ENCODE measurements at places on chromosomes 16 and 17. TPM values are rescaled to one million over a fixed set of nuclear protein-coding genes. Genes with fewer than 3 reads are reported as not detected.

Gene CD300H
- total RNA-seq, result not detected

Gene ZP2
- total RNA-seq, result not detected

Gene CLDN7
- not detected for total RNA-seq

Gene PIGL
- 31.1 TPM for total RNA-seq

Gene TP53TG3B
- total RNA-seq, result not detected

Gene CACNG5
- not detected for total RNA-seq

Gene CDK12
- 69.8 TPM for total RNA-seq

Gene CRYBA1
- total RNA-seq, result 2.4 TPM

Gene AURKB
- 186 TPM for total RNA-seq

Gene PPP1R1B
- total RNA-seq, result not detected

Gene CRYM
- total RNA-seq, result 1.2 TPM

Gene ADAM11
- 6.0 TPM for total RNA-seq

Gene SLC13A2
- not detected for total RNA-seq

Gene SLC12A3
- total RNA-seq, result not detected

Gene CETP
- total RNA-seq, result not detected

Gene NUPR1
- not detected for total RNA-seq

Gene DHRS7C
- not detected for total RNA-seq

Gene NFAT5
- total RNA-seq, result 28.8 TPM

Gene LLGL2
- 3.4 TPM for total RNA-seq

- no peak overlapping the region for H3K4me3 ChIP-seq
- no peaks in the 10 kb centered on the region for H3K27me3 ChIP-seq
- no peak overlapping the region for H3K27ac ChIP-seq
- H3K36me3 ChIP-seq, result no peaks in the 10 kb centered on the region
- no peak for DNase-seq
Observed at GRCh38 chr16:84875846-84876245, 56.1 kb downstream of the CRISPLD2 start.

GRCh38 chr17:11204991-11205390 lies 36.0 kb upstream of the SHISA6 start:
- no peaks in the 10 kb centered on the region for H3K4me1 ChIP-seq

- H3K27ac ChIP-seq, result peak within 1 kb of the TSS; percentile 92
- peak within 1 kb of the TSS; percentile 93 for H3K4me3 ChIP-seq
- peaks cover 23% of the 10 kb centered on the region for H3K4me1 ChIP-seq
- no peaks in the 10 kb centered on the region for H3K36me3 ChIP-seq
- DNase-seq, result peak; percentile 53
- peaks cover 50% of the 10 kb centered on the region for H3K27me3 ChIP-seq
Observed at GRCh38 chr17:42050393-42051012, at the start of gene C17orf113. Gene C17orf113, minus strand, starts transcription at chr17:42050601. Its CDS starts 7,225 bp downstream, at chr17:42043376.

GRCh38 chr16:50627419-50627818 lies 53.7 kb downstream of the SNX20 start:
- no peaks in the 10 kb centered on the region for H3K27me3 ChIP-seq
- no peaks in the 10 kb centered on the region for H3K4me1 ChIP-seq
- H3K4me3 ChIP-seq, result no peak overlapping the region

- H3K27ac ChIP-seq, result peak overlapping the region; percentile 83
- peaks cover 38% of the 10 kb centered on the region for H3K4me1 ChIP-seq
- H3K36me3 ChIP-seq, result peaks cover 2% of the 10 kb centered on the region
- DNase-seq, result no peak
- no peaks in the 10 kb centered on the region for H3K27me3 ChIP-seq
- peak overlapping the region; percentile 95 for H3K4me3 ChIP-seq
Observed at GRCh38 chr16:3716831-3717234, 491 bp downstream of the TRAP1 start.

- H3K27me3 ChIP-seq, result no peaks in the 10 kb centered on the region
- H3K36me3 ChIP-seq, result peaks cover 6% of the 10 kb centered on the region
- no peak overlapping the region for H3K4me3 ChIP-seq
- peaks cover 8% of the 10 kb centered on the region for H3K4me1 ChIP-seq
Observed at GRCh38 chr17:38915639-38915995, 9.8 kb upstream of the LASP1NB start.

DNA sequence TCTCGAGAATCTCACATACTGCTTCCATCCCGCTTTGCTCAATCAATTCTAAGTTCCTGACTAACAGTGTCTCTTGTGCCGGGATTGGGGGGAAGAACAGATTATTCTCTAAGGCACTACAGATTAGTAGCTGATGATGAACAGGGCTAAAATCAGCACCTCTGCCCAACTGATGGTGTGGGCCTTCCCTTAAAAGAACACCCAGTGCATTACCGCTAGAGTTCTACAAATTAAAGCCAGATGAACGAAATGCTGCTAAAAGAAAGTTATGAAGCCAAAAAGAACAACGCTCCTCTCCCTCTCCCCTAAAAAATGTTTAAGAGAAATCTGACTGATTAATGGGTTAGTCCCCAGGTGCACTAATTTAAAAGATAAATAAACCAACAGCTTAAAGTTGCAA lies 4.4 kb downstream of the CDC27 start:
- no peak for DNase-seq
- H3K27me3 ChIP-seq, result no peaks in the 10 kb centered on the region
- H3K4me1 ChIP-seq, result peaks cover 33% of the 10 kb centered on the region
- no peaks in the 10 kb centered on the region for H3K36me3 ChIP-seq
- no peak overlapping the region for H3K27ac ChIP-seq
- peak overlapping the region; percentile 35 for H3K4me3 ChIP-seq

DNA sequence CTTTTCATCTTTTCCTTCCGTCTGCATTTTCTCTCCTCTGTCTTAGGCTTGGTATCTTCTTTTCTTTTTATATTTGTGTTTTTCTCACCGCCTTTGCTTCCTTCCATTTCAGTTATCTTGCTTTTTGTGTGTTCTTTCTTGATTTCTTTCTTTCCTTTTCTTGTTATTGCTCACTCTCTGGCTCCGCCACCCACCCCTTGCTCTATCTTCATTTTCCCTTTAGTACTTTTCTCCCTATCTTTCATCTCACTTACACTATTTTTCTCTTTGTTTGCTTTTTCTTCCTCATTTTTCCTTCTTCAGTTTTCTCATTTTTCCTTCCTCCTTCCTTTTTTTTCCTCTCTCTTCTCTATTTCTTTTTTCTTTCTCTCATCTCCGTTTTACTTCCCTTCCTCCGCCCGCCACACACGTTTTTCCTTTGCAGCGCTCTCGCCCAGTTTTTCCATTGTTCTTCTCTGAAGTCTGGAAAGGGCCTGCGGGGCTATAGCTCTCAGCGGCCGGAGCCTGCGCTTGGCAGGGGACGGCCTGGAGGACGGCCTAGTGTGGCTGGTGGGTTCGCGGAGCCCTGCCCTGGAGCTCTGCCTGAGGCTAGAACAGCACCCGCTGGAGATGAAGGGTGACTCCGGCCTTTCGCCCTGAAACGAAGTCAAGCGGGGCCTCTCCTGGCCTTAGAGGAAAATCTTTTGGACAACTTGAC lies 5.2 kb upstream of the HOXB13 start:
- no peak overlapping the region for H3K27ac ChIP-seq
- peaks cover 99% of the 10 kb centered on the region for H3K27me3 ChIP-seq
- no peak for DNase-seq
- H3K4me3 ChIP-seq, result no peak overlapping the region
- H3K36me3 ChIP-seq, result no peaks in the 10 kb centered on the region

GRCh38 chr17:78242024-78242742 lies 10.8 kb downstream of the TMEM235 start:
- peaks cover 9% of the 10 kb centered on the region for H3K4me1 ChIP-seq
- H3K27me3 ChIP-seq, result no peaks in the 10 kb centered on the region
- H3K36me3 ChIP-seq, result peaks cover 2% of the 10 kb centered on the region
- no peak for DNase-seq
- no peak overlapping the region for H3K4me3 ChIP-seq

- H3K27me3 ChIP-seq, result no peaks in the 10 kb centered on the region
- no peak for DNase-seq
- H3K4me1 ChIP-seq, result peaks cover 5% of the 10 kb centered on the region
- no peak overlapping the region for H3K27ac ChIP-seq
- no peak overlapping the region for H3K4me3 ChIP-seq
Observed at GRCh38 chr17:42203354-42203753, 9.1 kb upstream of the GHDC start.

DNA sequence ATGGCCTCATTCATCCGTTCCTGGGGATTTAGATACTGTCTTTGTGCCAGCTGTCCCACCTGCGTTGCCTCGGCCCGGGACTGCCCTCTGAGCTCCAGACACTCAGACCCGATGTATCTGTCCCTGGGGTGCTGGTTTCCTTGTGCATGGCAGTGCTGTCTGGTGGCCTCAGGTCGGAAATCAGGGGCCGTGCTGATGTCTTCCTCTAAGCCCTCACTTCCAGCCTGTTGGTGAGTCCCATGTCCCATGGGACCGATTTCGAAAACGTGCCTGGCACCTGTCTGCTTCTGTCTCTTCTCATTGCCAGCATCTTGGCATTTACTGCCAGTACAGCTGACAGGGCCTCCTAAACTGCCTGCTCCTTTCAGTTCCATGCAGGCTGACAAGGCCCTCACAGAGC lies 22.1 kb downstream of the NT5M start:
- no peaks in the 10 kb centered on the region for H3K36me3 ChIP-seq
- peaks cover 11% of the 10 kb centered on the region for H3K4me1 ChIP-seq
- no peak for DNase-seq

- no peaks in the 10 kb centered on the region for H3K36me3 ChIP-seq
- peaks cover 70% of the 10 kb centered on the region for H3K27me3 ChIP-seq
- no peak overlapping the region for H3K4me3 ChIP-seq
- peak; percentile 61 for DNase-seq
Observed at GRCh38 chr16:2874912-2875362, 8.1 kb upstream of the FLYWCH2 start.

DNA sequence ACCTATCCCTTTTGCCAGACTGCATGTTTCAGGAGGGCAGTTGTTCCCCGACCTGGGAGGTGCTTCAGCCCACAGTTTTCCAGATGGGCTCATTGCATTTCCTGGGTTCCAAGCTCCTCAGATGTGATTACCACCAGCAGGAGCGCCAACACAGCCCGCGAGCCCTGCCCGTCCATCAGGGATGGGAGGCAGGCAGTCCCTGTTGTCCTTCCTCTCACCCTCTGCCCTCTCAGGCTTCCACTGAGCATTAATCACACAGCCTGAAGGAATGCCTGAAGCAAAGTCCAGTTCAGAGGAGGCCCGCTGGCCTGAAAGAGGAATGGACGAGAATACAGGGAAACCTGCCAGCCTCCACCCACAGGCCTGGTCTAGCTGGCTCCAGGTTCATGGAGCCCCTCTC lies 256.3 kb upstream of the SDK2 start:
- H3K4me1 ChIP-seq, result peaks cover 12% of the 10 kb centered on the region
- no peak overlapping the region for H3K27ac ChIP-seq
- H3K27me3 ChIP-seq, result peaks cover 71% of the 10 kb centered on the region

DNA sequence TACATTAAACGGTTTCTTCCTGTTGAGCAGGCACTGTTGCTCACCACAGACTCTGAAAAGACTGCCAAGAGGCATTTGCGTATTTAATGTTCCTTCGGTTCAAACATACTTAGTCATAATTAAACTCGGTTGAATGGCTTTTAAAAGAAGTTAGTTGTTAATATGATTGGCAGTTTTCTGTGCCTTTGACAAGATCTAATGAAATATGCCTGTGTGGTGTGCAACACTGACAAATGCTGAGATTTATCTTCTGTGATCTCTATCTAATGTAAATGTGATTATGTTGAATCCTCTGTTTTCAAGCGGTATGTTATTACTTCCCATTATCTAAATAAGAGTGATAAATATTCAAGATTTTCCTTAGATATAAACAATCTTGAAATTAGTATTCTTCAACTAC lies 1046.6 kb downstream of the CDH8 start:
- no peak overlapping the region for H3K27ac ChIP-seq
- H3K36me3 ChIP-seq, result no peaks in the 10 kb centered on the region
- H3K27me3 ChIP-seq, result peaks cover 2% of the 10 kb centered on the region
- no peaks in the 10 kb centered on the region for H3K4me1 ChIP-seq
- no peak for DNase-seq

DNA sequence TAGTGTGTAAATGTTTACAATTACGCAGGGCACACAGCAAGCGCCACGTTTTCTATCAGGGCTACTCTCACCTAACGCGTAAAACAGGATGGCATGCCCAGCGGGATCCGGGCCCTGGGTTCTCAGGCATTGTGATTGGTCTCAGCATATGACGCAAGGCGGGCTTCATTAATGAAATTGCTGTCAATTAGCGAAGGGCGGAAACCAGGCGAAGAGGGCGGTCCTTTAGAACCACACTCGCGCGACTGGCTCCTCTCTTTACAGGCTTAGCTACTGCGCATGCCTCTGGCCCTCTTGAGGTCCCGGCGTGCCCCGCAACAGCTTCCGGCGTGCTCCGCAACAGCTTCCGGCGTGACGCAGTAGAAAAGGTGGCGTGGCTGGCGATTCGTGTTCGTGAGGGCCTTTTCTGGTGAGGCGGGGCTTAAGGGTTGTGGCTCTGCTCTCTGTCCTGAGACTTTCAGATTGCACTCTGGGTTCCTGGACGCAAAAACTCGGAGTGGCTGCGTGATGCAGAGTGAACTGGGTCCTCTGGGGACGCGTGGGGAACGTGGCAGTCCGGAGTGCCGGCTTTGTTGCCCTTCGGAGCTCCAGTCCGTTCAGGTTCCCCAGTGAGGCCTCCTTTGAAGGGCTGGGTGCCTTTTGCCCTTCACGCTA lies 9.2 kb downstream of the OR2C1 start:
- no peak overlapping the region for H3K27ac ChIP-seq
- no peaks in the 10 kb centered on the region for H3K36me3 ChIP-seq
- H3K27me3 ChIP-seq, result peaks cover 27% of the 10 kb centered on the region
- no peak for DNase-seq
- H3K4me3 ChIP-seq, result no peak overlapping the region

DNA sequence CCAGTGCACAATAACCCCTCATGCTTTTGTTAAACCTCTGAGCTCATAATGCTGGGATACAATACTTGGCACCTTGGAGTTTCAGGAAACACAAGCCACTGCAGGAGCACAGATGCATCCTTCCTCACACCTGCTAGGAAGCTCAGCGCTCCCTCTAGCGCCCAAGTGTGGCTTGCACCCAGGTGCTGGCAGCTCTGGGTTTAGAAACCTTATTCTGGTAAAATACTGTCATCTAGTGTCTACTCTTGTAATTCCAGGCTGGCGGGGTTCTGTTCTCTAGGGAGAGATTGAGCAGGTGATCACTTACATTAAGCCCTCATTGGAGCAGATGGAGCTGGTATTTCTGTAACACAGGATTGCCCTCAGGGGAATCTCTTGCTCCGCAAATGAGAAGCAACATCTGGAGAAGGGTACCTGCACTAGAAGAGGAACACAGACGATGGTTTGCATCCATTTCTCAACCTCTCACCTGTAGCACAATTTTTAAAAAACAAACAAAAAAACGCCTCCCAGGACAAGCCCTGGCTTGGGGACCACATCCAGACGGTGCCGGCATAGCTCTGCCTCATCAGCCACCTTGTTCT lies 1.5 kb downstream of the CCL1 start:
- no peaks in the 10 kb centered on the region for H3K4me1 ChIP-seq
- no peak overlapping the region for H3K4me3 ChIP-seq
- peaks cover 42% of the 10 kb centered on the region for H3K27me3 ChIP-seq

- H3K36me3 ChIP-seq, result peaks cover 5% of the 10 kb centered on the region
- no peaks in the 10 kb centered on the region for H3K27me3 ChIP-seq
- no peak overlapping the region for H3K4me3 ChIP-seq
- DNase-seq, result no peak
- H3K27ac ChIP-seq, result no peak overlapping the region
- no peaks in the 10 kb centered on the region for H3K4me1 ChIP-seq
Observed at GRCh38 chr17:39261286-39261685, 35.5 kb upstream of the STAC2 start.

- peaks cover 28% of the 10 kb centered on the region for H3K27me3 ChIP-seq
- peaks cover 64% of the 10 kb centered on the region for H3K4me1 ChIP-seq
- peaks cover 13% of the 10 kb centered on the region for H3K36me3 ChIP-seq
- peak; percentile 61 for DNase-seq
- H3K27ac ChIP-seq, result peak overlapping the region; percentile 98
- H3K4me3 ChIP-seq, result peak overlapping the region; percentile 99
Observed at GRCh38 chr17:81400154-81400977, 5.1 kb downstream of the BAHCC1 start.

- H3K27me3 ChIP-seq, result no peaks in the 10 kb centered on the region
- peaks cover 4% of the 10 kb centered on the region for H3K36me3 ChIP-seq
- DNase-seq, result no peak
- no peak overlapping the region for H3K27ac ChIP-seq
- H3K4me3 ChIP-seq, result no peak overlapping the region
Observed at GRCh38 chr16:66940236-66940635, 4.9 kb downstream of the CES2 start.
